ENCODE measurements at places on chromosomes 2 and 18.

DNA sequence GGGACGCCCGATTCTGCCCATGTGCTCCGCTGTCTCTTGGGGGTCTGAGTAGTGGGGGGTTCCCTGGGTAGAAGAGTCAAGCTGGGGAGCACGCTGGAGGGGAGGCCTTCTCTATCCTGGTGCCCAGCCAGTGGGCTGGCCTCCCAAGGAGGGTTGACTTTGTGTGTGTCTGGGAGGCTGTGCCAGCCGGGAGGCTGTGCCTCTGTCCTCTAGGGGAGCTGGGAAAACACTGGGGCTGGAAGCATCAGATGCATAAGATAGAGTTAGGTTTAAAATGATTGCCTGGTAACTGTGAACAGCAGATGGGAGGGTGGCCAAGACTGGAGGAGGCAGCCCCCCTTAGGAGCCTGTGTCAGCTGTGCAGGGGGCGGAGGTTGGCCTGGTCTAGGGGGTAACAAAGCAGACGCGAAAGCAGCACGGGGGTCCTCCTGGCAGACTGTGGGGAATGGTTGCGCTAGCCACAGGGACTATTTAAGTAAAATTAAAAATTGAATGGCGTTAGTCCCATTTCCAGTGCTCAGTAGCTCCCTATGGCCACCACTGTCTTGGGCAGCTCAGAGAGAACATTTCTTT, 1.3 kb downstream of the ING5 start:
- peak; percentile 22 for DNase-seq

DNA sequence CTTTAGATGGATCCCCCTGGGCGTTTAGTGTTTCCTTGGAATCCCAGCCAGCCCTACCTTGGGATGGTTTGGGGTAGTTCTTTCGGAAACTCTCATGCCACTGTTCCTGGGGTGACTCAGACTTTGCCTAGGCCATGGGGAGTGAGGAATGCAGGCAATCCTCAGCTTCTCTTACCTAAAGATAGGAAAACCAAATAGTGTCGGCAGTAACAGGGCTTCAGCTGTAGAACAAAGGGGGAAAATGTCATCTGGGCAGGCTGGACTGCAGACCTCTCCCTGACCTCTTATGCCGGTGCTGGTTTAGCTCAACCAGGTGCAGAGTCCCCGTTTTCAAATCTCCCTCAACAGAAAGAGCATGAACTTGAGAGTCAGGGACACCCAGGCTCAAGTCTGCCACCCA, 252.1 kb downstream of the TSN start:
- DNase-seq: no peak

DNA sequence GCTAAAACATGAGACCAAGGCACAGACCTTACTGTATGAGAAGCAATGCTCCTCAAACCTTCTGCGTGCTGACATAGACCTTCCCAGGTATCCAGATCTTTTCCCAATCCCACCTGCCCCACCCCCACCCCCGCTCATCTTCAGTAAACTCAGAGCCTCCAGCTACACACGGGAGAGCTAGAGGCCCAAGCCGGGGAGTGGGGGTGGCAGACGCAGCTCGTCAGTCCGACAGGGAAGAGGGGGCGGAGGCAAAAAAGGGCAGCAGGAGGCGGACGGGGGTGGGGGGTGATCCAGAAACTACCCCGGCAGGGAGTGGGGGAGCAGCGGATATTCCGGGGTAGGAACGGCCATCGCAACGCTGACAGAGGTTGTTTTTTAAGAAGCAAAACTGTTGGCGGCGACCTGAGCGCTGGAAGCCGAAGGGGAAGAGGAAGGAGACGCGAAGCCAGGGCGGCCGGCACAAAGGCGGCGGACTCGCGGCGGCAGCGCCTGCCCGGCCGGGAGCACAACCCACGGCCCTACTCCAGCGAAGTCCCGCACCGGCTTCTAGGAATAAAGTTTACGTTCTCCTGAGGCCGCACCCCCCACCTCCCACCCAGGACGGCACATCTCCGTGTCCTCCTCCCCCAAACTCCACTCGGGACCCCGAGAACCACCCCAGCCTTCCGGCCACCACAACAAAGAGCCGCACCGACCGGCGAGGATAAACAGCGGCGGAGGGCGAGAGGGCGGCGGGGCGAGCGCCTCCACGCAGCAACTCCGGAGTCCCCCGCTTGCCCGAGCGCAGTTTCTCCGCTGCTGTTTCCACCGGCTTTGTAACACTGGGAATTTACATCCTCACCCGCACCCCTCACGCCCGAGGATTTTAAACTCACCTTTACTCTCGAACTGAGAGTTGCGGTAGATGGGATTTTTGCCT, 722 bp downstream of the BAZ2B start:
- DNase-seq: peak; percentile 94

DNA sequence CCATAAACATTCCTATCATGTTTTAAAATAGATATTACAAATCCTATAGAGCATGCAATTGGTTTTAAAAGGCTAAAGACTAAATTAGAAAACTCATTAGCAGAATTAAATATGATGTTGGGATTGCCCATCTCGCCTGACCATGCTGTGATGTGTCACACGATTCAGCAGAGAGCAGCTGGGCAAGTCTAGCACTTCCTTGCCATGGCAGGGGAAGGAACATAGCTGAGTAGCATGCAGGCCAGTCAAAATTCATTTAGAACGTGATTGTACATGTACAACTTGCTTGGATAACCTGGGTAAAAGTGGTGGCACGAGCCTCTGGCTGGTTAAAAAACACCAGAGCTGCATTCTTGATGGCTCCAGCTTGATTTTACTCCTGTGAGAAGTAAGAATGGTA, 81.3 kb downstream of the SCN3A start:
- DNase-seq: no peak

GRCh38 chr2:61368687-61369665, 101.9 kb downstream of the USP34 start:
- DNase-seq: no peak

DNA sequence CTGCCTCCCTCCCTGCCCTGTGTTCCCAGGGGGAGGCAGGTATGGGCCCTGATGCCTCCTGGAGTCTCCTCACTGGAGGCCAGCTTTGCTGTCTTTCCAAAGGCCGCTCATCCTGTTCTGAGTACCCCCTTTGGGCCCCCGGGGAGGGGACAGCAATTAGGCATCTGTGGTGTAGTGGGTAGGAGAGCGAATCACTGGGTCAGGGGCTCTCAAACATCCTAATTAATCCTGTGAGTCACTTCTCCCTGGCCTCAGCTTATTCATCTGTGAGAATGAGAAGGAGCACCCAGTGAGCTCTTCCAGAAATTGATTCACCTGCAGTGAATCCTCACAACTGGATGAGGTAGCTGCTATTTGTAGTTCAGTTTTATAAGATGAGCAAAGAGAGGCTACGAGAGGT, 16.4 kb downstream of the TET3 start:
- DNase-seq: no peak

- DNase-seq: no peak
Measured at GRCh38 chr2:186820303-186820702, 28.7 kb downstream of the ZSWIM2 start.

DNA sequence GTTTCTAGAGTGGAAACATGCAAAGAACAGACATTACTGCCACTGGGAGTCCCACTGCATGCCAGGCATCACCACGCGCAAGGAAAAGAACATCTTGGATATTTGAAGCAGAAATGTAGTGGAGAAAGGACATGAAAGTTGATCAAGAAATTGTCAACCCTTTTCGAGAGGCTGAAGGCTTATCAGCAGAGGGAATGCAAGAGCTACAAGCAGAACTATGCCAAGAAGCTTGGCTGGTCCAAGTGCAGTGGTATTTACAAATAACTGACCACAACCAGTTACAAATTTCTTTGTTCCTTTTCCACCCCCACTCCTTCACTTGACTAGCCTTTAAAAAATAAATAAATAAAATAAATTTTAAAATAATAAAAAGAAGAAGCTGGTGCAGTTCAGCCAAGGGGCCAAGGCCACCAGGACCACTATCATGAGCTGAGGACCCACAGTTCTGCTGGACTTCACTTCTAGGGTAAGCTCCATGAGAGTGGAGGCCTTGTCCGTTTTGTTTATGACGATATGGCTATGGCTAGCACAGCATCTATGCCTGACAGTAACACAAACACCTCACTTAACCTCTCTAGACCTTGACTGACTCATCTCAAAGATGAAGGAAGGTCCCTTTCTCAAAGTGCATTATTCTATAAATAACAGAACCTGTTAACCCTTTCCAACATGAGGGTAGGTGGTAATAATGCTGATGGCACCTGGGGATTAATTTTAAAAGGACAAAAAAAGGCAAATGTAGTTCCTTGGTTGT, 20.9 kb downstream of the MARCHF4 start:
- no peak for DNase-seq

DNA sequence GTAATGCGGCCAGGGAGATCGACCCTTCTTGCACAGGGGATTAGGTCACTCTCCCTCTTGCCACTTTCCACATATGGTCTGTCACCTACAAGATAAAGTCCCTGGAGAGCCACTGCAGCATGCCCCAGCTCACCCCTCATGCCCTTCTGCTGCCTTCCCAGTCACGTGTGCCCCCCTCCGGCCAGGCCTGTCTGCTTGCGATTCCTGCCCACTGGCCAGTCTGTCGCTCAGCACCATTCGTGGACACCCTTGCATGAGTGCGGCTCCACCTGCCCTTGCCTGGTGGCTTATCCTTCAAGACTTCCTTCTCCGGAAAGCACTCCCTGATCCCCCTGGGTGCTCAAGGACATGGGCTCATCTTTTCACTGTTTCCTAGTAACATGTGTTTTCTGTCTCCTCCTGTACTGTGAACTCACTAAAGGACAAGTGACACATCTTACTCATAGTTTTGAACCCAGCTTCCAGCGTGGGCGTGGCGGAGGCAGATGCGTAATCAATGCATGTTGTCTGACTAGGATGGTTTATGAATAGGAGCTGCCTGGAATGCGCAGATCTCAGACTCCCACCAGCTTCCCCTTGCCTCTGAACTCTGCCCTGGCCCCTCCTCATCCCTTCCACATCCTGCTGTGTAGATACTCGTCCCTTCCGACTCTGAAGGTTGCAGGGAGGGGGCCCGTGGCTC, 7.8 kb upstream of the NT5DC4 start:
- no peak for DNase-seq

- DNase-seq: no peak
Measured at GRCh38 chr2:205811387-205811786, 129.1 kb downstream of the NRP2 start.

DNA sequence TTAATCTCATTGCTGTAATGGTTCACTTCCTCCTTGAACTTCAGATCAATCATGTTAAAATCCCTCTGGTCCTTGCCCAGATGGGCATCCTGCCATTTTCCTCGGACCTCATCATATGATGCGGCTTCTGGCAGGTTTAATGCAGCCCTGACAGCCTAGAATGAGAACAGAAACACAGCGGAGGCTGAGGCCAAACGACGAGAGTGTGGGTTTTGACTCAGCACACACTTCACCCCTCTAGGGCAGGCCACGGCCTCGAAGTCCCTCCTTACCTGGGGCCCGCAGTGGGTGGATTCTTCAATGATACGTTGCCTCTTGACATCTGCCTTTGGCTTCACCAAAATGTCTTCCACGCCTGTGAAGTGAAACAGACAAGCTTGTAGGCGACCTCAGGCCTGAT, 56.8 kb downstream of the POLR1A start:
- no peak for DNase-seq

DNA sequence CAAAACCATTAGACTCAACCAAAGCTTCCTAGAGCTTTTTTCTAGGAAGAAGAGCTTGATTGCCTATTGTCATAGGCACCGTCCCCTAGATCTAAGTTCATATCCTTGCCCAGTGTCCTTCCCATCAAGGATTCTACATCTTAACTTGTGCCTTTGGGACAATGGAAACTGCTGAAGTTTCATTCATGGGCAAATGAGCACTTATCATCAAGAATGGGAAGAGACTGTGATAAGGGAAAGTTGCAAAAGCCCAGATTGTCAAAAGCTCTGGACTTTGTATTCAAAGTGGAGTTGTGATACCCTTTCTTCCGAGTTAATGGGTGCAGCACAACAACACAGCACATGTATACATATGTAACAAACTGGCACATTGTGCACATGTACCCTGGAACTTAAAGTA, 503.0 kb upstream of the KLHL29 start:
- no peak for DNase-seq

DNA sequence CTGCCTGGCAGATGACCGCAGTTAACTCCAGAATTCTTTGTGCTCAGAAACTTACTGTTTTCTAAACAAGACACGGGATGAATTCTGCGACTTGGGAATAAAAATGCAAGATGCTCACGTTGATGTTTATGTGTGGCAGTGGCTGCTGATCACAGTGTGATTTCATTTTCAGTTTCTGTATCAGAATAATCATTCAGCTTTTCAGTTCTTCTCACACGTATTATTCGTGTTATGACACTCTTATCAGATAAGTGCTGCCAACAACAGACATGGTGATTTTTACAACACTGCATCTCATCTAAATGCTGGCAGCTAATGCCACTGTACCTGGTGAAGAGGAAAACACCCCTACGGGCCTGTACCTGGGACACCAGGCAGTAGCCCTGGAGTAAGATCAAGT, 272.9 kb upstream of the REV1 start:
- DNase-seq: no peak

GRCh38 chr2:238027591-238028415, 33.0 kb upstream of the SCLY start:
- DNase-seq: no peak

DNA sequence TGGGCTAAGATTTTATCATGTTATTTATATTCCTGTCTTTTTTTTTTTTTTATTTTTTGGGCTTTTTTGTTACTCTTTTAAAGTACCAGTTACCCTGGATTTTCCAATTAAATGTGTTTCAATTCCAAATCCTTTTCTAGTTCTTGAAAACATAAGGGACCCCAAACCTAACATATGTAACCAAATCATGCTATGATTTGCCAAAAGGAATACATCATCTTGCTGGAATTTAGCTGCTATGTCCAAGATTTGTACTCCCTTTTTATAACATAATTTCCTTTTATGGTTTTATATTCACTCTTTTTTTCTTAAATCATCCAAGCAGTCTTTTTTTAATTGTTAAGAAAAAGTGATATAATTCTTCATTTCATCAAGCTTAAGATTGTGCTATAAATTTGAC, 60.9 kb upstream of the DSEL start:
- DNase-seq: peak; percentile 65

- DNase-seq: peak; percentile 92
Measured at GRCh38 chr2:42314892-42315468, 46.0 kb downstream of the COX7A2L start.
